Stomach (tissue), 19 donors: ENCODE measurements at places on chromosomes 11 and 22. TPM values are rescaled to one million over a fixed set of nuclear protein-coding genes. Genes with fewer than 3 reads are reported as not detected.

Gene TMEM121B
- total RNA-seq = not detected

DNA sequence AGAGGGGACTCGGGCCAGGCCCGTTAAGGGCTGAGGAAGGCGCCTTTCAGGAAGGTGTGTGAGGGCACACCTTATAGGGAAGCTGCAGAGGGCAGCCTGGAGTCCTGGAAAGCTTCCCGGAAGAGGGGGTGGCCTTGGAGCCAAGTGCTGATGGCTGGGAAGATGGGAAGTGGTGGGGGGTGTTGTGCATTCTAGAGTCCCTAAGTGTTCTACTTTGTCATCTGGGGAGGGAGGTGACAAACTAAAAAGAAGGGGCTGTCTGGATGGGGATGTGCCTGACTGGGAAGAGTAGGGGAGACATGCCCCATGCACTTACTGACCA lies 6.8 kb downstream of the ZDHHC8 start:
- peaks cover 54% of the 10 kb centered on the region for H3K4me1 ChIP-seq
- H3K27ac ChIP-seq = no peak overlapping the region
- DNase-seq = no peak
- H3K36me3 ChIP-seq = peaks cover 44% of the 10 kb centered on the region

- H3K27ac ChIP-seq = no peak overlapping the region
- no peaks in the 10 kb centered on the region for H3K36me3 ChIP-seq
- H3K27me3 ChIP-seq = no peaks in the 10 kb centered on the region
- DNase-seq = no peak
Measured at GRCh38 chr11:15091625-15092024, 18.2 kb downstream of the CALCB start.

DNA sequence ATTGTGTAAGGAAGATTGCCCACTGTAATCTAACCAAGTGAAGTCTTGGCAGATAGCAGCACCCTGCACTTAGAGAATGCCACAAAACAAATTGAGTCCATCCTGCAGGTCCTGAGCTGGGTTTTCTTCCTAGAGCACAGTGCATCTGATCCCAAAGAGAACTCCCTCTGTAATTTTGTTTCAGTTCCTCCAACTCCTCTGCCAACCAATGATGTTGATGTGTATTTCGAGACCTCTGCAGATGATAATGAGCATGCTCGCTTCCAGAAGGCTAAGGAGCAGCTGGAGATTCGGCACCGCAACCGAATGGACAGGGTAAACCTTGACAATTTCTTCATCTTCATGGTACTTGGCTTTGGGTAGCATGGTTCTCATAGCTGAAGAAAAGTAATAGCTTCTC lies 33.1 kb upstream of the ST14 start:
- H3K27me3 ChIP-seq = no peaks in the 10 kb centered on the region
- H3K4me3 ChIP-seq = no peak overlapping the region
- peaks cover 94% of the 10 kb centered on the region for H3K36me3 ChIP-seq
- peaks cover 5% of the 10 kb centered on the region for H3K4me1 ChIP-seq
- H3K27ac ChIP-seq = no peak overlapping the region
- DNase-seq = no peak

- H3K27ac ChIP-seq = peak overlapping the region; percentile 78
- no peaks in the 10 kb centered on the region for H3K36me3 ChIP-seq
- DNase-seq = no peak
- no peaks in the 10 kb centered on the region for H3K27me3 ChIP-seq
Measured at GRCh38 chr11:59556917-59557348, 45.6 kb downstream of the OR4D9 start.

- no peak overlapping the region for H3K4me3 ChIP-seq
- no peak for DNase-seq
- H3K27me3 ChIP-seq = no peaks in the 10 kb centered on the region
Measured at GRCh38 chr11:121039971-121040613, 16.2 kb downstream of the TBCEL start.
